ENCODE measurements at places on chromosomes 4 and X.
A peak's percentile ranks its signal among the peaks of the same experiment; 100 is the strongest.

- DNase-seq: no peak
Measured at GRCh38 chr4:139682741-139683151, 17.1 kb downstream of the MGST2 start.

- no peak for DNase-seq
Measured at GRCh38 chr4:19492606-19493005, 759.1 kb upstream of the SLIT2 start.

DNA sequence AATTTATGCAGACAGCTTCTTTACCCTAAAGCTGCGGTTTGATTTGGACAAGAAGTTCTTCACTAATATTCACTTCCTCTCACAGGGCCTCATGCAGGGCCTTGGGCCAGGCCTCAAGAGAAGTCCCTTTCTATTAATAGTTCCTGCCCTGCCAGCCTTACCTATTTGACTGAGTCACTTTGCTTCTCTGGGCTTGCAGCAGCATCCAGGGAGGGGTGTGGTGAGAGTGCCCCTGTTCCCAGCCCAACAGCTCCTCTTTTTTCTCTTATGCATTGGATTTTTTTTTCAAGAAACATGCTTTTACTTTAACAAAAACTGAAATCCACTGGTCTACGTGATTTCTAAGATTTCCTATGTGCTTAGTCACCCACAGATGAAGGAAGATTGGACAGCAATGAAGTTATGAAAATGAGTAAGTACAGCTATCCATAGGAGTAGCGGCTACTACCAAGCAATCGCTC, 26.7 kb downstream of the FAM156B start:
- peak; percentile 40 for DNase-seq

DNA sequence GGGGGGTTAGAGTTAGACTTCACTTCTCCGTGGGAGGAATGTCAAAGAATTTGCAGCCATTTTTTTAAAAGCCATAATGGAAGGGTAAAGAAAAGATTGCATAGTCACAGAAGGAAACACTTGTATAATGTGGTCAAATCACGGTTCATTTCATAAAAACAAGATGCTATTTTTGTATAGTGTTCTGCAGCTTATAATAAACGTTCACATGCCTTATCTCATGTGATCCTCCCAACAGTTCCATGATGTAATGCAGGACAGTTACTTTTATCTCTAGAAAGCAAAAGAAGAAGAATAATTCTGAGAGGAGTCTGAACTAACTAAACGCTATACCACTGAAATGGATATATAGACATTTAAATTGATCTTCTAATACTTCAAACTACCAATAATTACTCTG, 71.3 kb upstream of the CAMK2D start:
- no peak for DNase-seq

- DNase-seq: no peak
Measured at GRCh38 chr4:155008389-155008788, 200.0 kb upstream of the NPY2R start.

DNA sequence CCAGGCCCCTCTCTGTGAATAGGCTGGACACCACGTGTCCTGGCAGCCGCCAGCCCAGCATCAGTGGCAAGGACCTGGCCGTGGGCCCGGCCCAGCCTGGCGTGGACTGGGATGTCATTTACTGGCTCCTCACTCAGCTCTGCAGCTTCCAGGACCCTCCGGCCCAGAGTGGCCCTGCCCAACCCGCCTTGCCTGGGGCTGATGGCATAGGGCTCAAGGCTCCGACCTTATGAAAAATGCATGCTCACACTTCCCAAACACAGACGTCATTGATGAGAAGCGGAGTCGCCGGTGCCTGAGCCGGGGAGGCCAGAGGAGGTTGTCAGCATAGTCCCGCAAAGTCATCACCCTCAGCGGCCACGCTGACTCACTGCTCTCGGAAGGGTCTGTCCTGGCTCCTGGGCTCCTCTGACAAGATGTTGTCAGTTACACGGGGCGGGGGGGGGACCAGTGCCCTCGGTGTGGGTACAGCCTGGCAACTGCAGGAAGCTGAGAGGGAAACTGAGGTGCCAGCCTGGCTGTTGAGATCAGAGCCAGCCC, 14.3 kb downstream of the CFAP99 start:
- no peak for DNase-seq

- DNase-seq: no peak
Measured at GRCh38 chr4:108008721-108009120, 19.0 kb downstream of the HADH start.

DNA sequence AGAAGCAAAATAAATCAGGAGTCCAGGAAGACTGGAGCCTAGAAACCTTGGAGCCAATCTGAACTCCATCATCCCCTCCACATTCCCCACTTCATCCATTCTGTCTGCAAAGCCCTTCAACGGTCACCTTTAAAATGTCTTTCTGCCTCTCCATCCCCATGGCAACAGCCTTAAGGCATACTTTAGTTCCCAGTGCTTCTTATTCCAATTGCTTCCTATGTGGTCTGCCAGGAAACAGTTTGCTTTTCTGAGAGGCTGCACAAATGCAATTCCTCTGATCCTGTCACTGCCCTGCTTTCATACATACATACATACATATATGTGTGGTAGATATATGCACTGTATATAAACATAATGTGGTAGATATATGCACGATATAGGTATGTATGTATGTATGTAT, 786 bp upstream of the MAGEH1 start:
- DNase-seq: no peak

DNA sequence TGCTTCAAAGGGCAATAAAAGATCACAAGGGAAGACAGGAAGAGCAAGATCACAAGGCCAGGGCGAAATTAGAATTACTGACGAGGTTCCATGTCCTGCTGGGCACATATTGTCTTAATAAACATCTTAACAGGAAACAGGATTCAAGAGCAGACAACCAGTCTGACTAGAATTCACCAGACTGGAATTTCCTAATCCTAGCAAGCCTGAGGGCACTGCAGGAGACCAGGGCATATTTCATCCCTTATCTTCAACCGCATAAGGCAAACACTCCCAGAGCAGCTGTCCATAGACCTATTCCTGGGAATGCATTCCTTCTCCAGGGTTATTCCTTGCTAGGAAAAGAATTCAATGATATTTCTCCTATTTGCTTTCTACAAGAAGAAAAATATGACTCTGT, 12.4 kb upstream of the TDO2 start:
- DNase-seq: no peak

GRCh38 chr4:5164221-5164912, 113.1 kb downstream of the STK32B start:
- no peak for DNase-seq

GRCh38 chr4:182425302-182425701, 182.1 kb downstream of the TENM3 start:
- no peak for DNase-seq

DNA sequence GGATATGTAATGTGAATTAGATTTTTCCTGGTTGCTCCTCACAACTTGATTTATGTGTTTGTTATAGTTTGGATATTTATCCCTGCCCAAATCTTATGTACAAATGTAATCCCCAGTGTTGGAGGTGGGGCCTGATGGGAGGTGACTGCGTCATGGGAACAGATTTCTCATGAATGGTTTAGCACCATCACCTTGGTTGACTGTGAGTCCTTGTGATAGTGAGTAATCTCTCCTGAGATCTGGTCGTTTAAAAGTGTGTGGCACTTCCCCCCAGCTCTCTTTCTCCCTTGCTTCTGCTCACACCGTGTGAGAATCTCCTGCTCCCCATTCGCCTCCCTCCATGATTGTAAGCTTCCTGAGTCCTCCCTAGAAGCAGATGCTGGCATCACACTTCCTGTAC, 2.2 kb downstream of the MID2 start:
- no peak for DNase-seq

- DNase-seq: no peak
Measured at GRCh38 chr4:20119141-20119540, 132.6 kb upstream of the SLIT2 start.

GRCh38 chr4:33477715-33478114, 2757.5 kb downstream of the PCDH7 start:
- DNase-seq: no peak

- DNase-seq: no peak
Measured at GRCh38 chr4:141757287-141757686, 120.9 kb downstream of the IL15 start.

GRCh38 chr4:151573945-151574344, 165.0 kb downstream of the FHIP1A start:
- DNase-seq: no peak

- no peak for DNase-seq
Measured at GRCh38 chr4:149701435-149702156, 114.0 kb downstream of the IQCM start.

Measured in GM06990 (cell line).